ENCODE measurements at places on chromosomes 4 and X. TPM values are rescaled to one million over a fixed set of nuclear protein-coding genes. Genes with fewer than 3 reads are reported as not detected.

The F11 gene
- 0.50 TPM for total RNA-seq

The HMX1 gene
- total RNA-seq, result 0.26 TPM

The EGF gene
- 1.1 TPM for total RNA-seq

The SRPX2 gene
- total RNA-seq, result not detected

The SSX3 gene
- not detected for total RNA-seq

The NAA11 gene
- total RNA-seq, result not detected

The DNAAF6 gene
- total RNA-seq, result not detected

The CXXC4 gene
- total RNA-seq, result 4.2 TPM

The CPEB2 gene
- 1.8 TPM for total RNA-seq

DNA sequence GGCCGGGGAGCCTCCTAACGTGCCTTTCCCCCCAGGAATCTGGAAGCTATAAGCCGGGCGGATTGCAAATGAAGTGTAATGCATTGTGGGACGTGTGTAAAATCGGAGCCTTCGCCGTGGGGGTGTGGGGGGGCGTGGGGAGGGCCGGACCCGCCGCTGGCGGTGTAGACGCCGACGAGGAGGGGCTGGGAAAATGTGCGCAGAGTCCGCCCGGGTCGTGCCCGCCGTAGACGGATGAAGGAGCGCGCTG lies 1.3 kb downstream of the STOX2 start:
- peaks cover 19% of the 10 kb centered on the region for H3K36me3 ChIP-seq
- peak overlapping the region; percentile 70 for H3K4me3 ChIP-seq
- no peak overlapping the region for H3K27ac ChIP-seq

DNA sequence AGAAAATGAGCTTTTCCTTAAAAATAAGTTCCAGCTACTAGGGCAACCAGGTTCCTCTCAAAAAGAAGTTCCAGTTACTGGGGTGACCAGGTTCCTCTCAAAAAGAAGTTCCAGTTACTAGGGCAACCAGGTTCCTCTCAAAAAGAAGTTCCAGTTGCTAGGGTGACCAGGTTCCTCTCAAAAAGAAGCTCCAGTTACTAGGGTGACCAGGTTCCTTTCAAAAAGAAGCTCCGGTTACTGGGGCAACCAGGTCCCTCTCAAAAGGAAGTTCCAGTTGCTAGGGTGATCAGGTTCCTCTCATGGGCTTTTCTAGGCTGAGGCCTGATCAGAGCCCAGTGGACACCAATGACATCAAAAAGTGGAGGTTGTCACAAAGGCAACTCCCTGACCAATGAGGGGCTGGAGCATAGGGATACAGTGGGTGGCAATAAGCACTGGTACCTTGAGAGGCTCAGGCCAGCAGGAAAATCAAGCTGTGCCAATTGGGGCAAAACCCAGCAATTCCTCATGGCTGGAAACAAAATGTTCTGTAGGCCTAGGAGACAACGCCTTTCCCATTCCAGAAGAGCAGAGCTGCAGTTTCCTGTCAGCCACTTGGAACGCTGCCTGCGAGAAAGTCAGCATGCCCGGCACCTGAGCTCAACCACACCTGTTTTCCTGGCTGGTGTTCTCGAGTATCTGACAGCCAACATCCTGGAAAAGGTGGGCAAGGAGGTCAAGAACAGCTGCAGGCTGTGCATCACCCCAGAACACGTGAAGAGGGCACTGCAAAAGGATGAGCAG lies 12.3 kb upstream of the SYTL5 start:
- peaks cover 2% of the 10 kb centered on the region for H3K36me3 ChIP-seq
- H3K4me3 ChIP-seq, result no peak overlapping the region
- H3K27me3 ChIP-seq, result no peaks in the 10 kb centered on the region
- DNase-seq, result peak; percentile 77

GRCh38 chr4:183499801-183500200 lies 5.1 kb upstream of the ING2 start:
- DNase-seq, result no peak
- H3K27ac ChIP-seq, result no peak overlapping the region
- H3K4me1 ChIP-seq, result no peaks in the 10 kb centered on the region
- no peaks in the 10 kb centered on the region for H3K27me3 ChIP-seq
- H3K36me3 ChIP-seq, result peaks cover under 1% of the 10 kb centered on the region
- H3K4me3 ChIP-seq, result no peak overlapping the region

- no peaks in the 10 kb centered on the region for H3K4me1 ChIP-seq
- no peak overlapping the region for H3K27ac ChIP-seq
- no peaks in the 10 kb centered on the region for H3K36me3 ChIP-seq
- H3K4me3 ChIP-seq, result no peak overlapping the region
- DNase-seq, result no peak
These were observed 446.8 kb downstream of the ANKRD50 start for GRCh38 chr4:124265701-124266100.

- H3K27me3 ChIP-seq, result no peaks in the 10 kb centered on the region
- DNase-seq, result no peak
These were observed 698.0 kb downstream of the FAT4 start for GRCh38 chr4:126012691-126013290.

GRCh38 chr4:126207910-126208309 lies 893.2 kb downstream of the FAT4 start:
- no peak overlapping the region for H3K27ac ChIP-seq
- peaks cover 8% of the 10 kb centered on the region for H3K36me3 ChIP-seq
- DNase-seq, result no peak

DNA sequence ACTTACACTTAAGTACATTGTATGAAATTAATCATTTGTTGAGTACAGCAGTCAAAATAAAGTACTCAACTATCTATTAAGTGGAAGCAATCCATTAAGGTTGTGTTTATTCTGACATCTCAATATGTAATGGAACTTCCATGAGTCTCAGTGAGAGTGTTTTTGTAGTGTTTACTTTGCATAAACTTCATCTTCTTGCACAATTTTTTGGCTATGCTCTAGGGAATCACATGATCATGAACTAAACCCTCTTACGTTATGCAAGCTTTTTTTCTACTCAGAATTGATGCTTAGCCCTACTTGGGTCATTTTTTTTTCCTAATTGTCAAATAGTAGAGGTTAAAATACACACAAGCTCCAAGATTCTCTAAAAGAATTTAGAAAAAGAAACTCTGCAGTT lies 21.1 kb upstream of the PIGA start:
- H3K4me1 ChIP-seq, result no peaks in the 10 kb centered on the region
- no peak overlapping the region for H3K27ac ChIP-seq
- H3K36me3 ChIP-seq, result no peaks in the 10 kb centered on the region
- DNase-seq, result no peak
- no peak overlapping the region for H3K4me3 ChIP-seq

DNA sequence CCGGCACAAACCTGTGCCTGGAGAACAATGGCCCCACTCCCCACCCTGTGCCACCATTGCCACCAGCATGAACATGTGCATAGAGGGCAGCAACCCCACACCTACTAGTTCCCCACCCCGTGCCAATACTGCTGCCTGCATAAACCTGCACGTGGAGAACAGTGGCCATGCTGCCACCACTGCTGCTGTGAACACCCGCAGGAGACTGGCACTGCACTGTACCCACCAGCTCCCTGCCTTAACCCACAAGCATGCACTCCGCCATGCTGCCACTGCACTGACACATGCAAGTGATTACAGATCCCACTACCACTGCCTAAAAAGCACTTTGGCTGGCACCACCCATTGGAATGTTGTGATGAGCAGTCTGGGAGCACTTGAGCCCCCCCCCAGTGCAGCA lies 77.3 kb downstream of the NAA11 start:
- no peak for DNase-seq
- H3K27me3 ChIP-seq, result no peaks in the 10 kb centered on the region
- no peaks in the 10 kb centered on the region for H3K4me1 ChIP-seq
- H3K4me3 ChIP-seq, result no peak overlapping the region

GRCh38 chr4:122602277-122603142 lies 18.4 kb downstream of the IL21 start:
- no peak overlapping the region for H3K27ac ChIP-seq
- H3K27me3 ChIP-seq, result no peaks in the 10 kb centered on the region
- H3K4me3 ChIP-seq, result no peak overlapping the region
- H3K4me1 ChIP-seq, result peaks cover 6% of the 10 kb centered on the region
- H3K36me3 ChIP-seq, result no peaks in the 10 kb centered on the region

DNA sequence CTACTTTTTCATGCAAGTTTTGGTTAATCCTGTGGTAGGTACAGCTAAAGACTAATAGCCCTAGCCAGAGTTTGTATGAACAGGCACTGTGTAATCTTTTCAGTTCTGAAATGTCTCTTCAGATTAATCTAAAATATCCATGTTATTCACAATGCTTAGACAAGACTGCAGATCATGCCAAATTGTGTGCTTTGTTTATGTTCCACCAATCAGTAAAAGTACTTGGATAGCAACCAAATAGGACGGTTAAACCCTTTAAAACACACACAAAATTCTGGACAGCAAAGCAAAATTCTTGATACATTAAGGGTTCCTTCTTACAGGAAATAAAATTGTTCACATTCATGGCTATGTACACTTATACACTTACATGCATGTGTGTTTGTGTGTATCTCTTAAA lies 139.1 kb downstream of the KLHL13 start:
- H3K36me3 ChIP-seq, result no peaks in the 10 kb centered on the region
- no peak overlapping the region for H3K4me3 ChIP-seq
- H3K27ac ChIP-seq, result no peak overlapping the region
- H3K4me1 ChIP-seq, result no peaks in the 10 kb centered on the region

DNA sequence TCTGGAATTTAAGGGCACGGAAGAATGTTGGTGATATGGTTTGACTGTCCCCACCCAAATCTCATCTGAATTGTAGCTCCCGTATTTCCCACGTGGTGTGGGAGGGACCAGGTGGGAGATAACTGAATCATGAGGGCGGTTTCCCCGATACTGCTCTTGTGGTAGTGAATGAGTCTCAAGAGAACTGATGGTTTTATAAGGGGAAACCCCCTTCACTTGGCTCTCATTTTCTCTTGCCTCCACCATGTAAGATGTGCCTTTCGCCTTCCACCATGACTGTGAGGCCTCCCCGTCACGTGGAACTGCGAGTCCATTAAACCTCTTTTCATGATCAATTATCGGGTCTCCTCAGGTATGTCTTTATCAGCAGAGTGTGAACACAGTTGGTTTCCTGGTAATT lies 25.6 kb upstream of the DHRSX start:
- H3K36me3 ChIP-seq, result no peaks in the 10 kb centered on the region
- H3K4me1 ChIP-seq, result peaks cover 5% of the 10 kb centered on the region
- no peak for DNase-seq
- H3K4me3 ChIP-seq, result no peak overlapping the region

- no peaks in the 10 kb centered on the region for H3K27me3 ChIP-seq
- H3K4me3 ChIP-seq, result no peak overlapping the region
- DNase-seq, result no peak
- no peak overlapping the region for H3K27ac ChIP-seq
These were observed 53.7 kb downstream of the PRKX start for GRCh38 chrX:3659761-3660160.

GRCh38 chr4:127732623-127733328 lies 2.6 kb downstream of the SLC25A31 start:
- H3K4me1 ChIP-seq, result no peaks in the 10 kb centered on the region
- H3K27ac ChIP-seq, result no peak overlapping the region
- no peaks in the 10 kb centered on the region for H3K27me3 ChIP-seq

GRCh38 chr4:138816875-138817274 lies 198.7 kb upstream of the NOCT start:
- no peak for DNase-seq
- no peak overlapping the region for H3K4me3 ChIP-seq
- no peaks in the 10 kb centered on the region for H3K36me3 ChIP-seq
- no peak overlapping the region for H3K27ac ChIP-seq
- no peaks in the 10 kb centered on the region for H3K27me3 ChIP-seq

DNA sequence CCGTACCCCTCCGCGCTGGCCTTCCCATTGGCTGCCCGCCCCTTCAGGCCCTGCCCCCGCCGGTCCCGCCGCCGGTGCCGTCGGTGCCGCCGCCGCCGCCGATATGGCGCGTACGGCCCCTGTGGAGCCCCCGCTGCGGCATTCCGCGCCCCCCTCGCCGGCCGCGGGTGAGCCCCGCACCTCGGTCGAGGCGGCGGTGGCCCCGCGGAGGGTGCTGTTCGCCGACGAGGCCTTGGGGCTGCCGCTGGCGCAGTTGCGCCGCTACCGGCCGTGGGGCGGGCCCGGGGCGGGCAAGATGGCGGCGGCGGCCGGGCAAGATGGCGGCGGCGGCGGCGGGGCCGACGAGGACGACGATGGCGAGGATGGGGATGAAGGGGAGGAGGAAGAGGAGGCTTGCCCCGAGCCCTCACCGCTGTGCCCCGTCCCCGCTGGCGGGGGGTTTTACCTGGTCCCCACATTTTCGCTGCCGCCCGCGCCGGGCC lies at the start of gene PPP1R3F:
Gene PPP1R3F, plus strand, starts transcription at position 27 of the 482 bp plus-strand sequence. Its CDS starts 77 bp downstream, at position 104.
- no peaks in the 10 kb centered on the region for H3K4me1 ChIP-seq
- DNase-seq, result no peak
- H3K27me3 ChIP-seq, result no peaks in the 10 kb centered on the region
- H3K4me3 ChIP-seq, result peak within 1 kb of the TSS; percentile 91
- peak within 1 kb of the TSS; percentile 40 for H3K27ac ChIP-seq

DNA sequence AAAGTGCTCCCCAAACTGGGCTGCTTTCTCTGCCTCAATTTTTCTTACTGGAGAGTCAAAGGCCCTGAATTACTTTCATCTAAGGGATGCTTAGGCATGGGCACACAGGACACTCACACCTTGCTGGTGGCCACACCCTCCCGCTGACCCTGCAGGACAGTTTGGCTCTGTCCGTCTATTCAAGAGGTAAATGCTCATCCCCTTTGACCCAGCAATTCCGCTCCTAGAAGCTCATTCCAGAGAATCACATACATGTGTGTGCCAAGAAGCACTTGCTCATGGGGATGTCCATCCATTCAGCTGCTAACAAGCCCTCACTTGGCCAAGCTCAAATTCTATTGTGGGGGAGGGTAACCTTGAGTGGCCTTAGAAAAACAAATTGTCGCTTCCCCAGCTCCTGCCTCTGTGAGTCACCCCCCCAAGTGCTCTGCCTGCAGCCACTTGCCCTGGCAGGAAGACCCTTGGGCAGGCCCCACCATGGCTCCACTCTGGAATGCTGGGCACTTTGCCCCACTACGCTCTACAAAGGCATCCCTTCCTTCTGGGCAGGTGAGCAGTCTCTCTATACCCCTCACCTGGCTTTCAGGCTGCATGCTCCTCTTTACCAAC lies 54.5 kb downstream of the HTRA3 start:
- H3K27me3 ChIP-seq, result no peaks in the 10 kb centered on the region
- no peaks in the 10 kb centered on the region for H3K4me1 ChIP-seq
- no peak overlapping the region for H3K27ac ChIP-seq
- no peaks in the 10 kb centered on the region for H3K36me3 ChIP-seq
